ENCODE measurements at places on chromosomes 5 and 9. TPM values are rescaled to one million over a fixed set of nuclear protein-coding genes. Genes with fewer than 3 reads are reported as not detected.
A peak's percentile ranks its signal among the peaks of the same experiment; 100 is the strongest.

GFI1B gene
- not detected for total RNA-seq

- DNase-seq = peak; percentile 39
Observed at GRCh38 chr9:106862110-106862820, 701 bp upstream of the ZNF462 start.

VLDLR gene
- 10.8 TPM for total RNA-seq

NEUROG1 gene
- not detected for total RNA-seq

- DNase-seq = no peak
Observed at GRCh38 chr9:20242510-20243189, 379.6 kb downstream of the MLLT3 start.

- peak; percentile 95 for DNase-seq
Observed at GRCh38 chr5:34686762-34687268, 30.7 kb downstream of the RAI14 start.

SLC31A2 gene
- 8.7 TPM for total RNA-seq

GRCh38 chr9:99135456-99135855 is 30.5 kb downstream of the TGFBR1 start:
- no peak for DNase-seq

TLR4 gene
- 28.0 TPM for total RNA-seq

DNA sequence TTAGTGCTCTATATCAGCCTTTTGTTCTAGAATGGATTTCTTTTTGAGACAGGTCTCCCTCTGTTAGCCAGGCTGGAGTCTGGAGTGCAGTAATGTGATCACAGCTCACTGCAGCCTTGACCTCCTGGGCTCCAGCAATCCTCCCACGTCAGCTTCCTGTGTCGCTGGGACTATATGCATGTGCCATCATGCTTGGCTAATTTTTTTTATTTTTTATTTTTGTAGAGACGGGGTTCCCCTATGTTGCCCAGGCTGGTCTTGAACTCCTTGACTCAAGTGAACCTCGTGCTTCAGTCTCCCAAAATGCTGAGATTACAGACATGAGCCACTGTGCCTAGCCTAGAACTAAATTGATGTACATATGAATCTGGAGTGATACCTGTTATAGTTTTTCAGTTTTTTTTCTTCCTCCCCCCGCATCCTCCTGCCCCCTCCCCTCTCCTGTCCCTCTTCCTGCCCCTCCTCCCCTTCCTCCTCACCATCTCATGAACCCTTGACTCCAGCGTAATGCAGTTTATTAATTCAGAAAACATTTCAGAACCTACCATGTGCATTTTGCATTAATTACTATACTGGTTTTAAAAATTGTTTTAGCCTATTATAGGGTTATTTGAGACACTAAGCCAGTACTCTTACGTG is 37.4 kb upstream of the TNFAIP8 start:
- no peak for DNase-seq

DNA sequence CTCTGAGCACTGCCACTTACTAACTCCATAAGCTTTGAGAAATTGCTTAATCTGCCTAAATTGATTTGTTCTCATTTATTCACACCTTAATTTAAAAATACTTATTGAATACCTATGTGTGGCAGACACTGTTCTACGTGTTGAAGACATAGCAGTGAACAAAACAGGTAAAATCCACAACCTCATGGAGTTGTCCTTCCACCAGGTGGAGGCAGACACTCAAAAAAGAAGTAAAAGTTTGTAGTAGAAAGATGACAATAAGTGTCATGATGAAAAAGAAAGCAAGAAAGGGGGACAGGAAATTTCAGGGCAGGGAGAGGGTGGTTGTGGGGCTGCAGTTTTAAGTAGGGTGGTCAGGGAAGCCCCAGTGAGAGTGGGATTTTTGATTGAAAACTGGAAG is 94.9 kb downstream of the SREK1 start:
- DNase-seq = no peak

TICAM2 gene
- total RNA-seq = 14.0 TPM

DNA sequence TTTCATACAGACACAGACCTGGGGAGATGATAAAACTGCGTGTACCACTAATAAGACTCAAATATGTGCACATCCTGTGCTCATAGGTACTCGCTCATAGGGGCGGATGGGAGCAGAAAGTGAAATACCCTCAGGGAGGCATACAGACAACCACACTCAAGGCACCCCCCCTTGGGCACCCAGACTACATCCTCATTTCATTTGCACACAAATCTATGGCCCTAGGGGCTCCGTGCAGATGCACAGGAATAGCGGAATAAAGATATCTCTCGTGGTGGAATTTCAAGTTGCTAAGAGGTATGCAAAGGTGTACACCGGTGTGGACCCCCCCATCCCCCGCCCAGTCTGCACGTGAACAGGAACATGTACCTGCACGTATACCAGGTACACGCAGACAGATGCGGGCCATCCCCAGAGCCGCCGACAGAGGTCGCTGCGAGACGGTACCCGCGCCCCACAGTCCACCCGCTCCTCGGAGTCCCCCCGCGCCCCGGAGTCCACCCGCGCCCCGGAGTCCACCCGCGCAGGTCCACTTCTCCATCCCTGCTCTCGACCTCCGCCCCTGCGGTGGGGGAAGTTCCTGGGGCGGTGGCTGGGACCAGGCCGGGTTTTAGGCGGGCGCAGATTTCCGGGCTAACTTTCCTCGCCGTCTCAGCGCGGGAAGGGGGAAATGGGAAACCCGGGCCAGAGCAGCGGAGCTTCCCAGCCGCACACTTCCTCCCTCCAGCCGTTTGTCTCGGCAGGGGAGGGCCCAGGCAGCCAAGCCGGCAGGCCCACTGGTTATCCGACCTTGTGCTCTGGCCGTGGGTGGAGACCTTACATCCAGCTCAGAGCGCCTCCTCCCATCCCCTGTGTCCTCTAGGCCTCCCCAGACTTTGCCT is 1.0 kb upstream of the IL12B start:
- peak; percentile 57 for DNase-seq

- no peak for DNase-seq
Observed at GRCh38 chr9:113154471-113154870, 3.7 kb downstream of the SLC31A2 start.

DNA sequence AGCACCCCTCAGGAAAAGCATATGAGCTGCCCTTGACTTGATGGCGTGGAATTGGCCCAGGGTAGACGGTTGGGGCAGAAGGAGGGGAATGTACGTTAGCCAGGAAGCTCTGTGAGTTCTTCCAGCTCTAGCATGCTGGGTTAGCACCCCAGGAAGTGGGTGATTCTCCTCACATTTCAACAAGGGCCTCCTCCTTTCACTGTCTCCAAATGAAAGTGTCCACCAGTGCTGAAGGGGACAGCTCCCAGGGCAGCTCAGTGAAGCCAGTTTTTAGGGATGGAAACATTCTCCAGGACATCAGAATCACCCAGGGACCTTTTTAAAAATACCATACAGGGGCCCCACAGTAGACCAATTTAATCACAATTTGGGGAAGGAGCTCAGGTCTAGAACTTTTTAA is 17.2 kb upstream of the AFAP1L1 start:
- DNase-seq = no peak

- DNase-seq = no peak
Observed at GRCh38 chr5:8628521-8628920, 759.6 kb downstream of the MTRR start.

- DNase-seq = no peak
Observed at GRCh38 chr9:101032426-101032825, 3.9 kb downstream of the PLPPR1 start.

DNA sequence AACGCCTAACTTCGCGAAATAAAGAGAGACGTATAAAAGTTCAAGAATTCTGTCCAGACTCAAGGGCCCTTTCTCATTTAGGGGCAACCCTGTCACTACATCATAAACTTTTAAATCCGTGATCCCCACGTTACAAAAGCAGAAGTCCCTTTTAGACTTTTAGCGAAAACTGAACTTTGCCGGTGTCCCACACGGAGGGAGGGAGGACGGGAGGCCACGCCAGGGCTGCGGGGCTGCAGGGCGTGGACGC is 515 bp upstream of the F2R start:
- no peak for DNase-seq

DNA sequence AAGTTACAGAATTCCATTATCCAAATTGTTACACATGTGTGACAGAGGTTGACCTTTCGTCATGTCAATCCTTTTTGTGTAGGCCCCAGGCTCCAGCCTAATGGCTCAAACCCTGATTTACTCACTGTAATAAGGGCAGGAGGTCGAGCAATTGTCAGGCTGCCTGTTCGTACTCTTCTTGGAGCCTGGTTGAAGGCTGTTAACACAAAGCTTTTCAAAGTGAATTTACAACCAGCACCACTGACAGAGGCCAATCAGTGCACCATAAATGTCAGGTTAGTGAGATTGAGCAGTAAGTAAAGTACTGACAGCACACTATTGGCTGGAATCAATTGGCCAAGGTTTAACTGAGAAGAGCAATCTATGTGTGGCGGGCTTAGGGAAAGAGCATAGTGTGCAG is 16.8 kb downstream of the PRDM6 start:
- DNase-seq = no peak

ASPN gene
- total RNA-seq = 29.5 TPM

GRCh38 chr5:148884339-148885020 is 58.1 kb downstream of the ADRB2 start:
- no peak for DNase-seq

- no peak for DNase-seq
Observed at GRCh38 chr9:84937180-84937579, 267.7 kb downstream of the NTRK2 start.

DNA sequence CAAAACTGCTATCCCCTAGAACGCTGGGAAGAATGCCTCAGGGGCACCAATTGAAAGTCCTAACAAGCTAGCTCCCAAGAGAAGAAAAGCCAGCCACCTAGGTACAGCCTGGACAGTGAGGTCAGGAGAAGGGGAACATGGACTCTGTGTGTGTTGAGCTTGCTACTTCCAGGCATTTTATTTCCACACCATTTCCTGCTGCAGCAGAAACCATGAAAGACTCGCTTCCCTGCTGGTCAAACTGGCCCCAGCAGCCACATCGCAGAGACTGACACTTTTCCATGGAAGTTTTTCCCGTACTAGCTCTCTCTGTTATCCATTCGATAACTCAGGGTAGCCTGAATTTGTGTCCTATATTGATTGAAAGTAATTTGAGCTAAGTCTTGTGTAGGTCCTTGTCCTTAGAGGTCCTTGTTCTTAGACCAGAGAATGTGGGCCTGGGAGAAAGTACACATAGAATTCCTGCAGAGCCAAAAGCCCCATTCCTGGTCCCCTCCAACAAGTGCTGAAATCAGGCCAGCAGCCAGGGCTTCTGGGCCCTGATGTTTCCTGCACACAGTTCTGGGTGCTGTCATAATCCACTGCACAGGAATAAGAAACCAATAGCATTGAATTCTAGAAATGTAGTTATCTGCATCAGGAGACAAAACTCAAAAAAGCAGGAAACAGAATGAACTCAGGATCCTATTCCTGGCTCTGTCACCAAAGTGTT is 96.6 kb downstream of the BRINP1 start:
- no peak for DNase-seq

PAPPA gene
- 0.29 TPM for total RNA-seq

BRD9 gene
- total RNA-seq = 53.9 TPM

GRCh38 chr9:118269623-118270022 is 565.4 kb downstream of the TLR4 start:
- no peak for DNase-seq

MYMK gene
- not detected for total RNA-seq

DNA sequence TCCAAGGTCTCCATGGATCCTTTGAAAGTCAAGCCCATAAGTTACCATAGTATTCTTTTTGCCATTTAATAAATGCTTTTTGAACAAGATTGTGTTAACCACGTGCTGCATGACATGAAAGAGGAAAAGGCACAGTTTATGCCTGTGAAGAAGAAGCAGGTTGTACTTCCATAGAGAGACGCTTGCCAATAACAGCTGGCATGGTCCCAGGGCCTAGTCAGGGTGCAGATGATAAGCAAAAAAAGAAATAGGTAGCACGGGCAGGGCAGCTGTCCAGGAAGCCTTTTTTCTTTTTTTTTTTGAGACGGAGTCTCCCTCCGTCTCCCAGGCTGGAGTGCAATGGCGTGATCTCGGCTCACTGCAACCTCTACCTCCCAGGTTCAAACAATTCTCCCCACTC is 71.8 kb upstream of the CLINT1 start:
- DNase-seq = no peak

DNA sequence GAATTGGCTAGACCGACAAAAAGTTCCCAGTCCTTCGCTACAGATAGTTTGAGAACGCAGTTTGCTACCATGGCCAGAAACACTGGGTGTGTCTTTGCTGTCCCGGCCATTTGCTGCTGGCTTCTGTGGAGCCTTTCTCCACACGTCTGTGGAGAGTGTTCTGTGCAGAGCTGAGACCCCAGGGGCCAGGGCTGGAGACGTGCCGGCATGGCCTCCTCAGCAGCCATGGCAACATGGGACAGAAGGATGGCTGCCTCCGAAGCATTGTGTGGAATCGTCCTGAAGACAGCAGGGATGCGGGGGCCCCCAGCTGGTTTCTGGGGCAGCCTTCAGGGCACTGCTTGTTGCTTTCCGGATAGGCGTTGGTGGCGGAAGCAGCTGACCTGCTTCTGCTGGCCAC is 142.8 kb downstream of the GADD45G start:
- no peak for DNase-seq

SYNPO gene
- 3.6 TPM for total RNA-seq

- no peak for DNase-seq
Observed at GRCh38 chr5:53257806-53258373, 148.3 kb upstream of the MOCS2 start.

- DNase-seq = no peak
Observed at GRCh38 chr9:112033237-112034215, 136.9 kb downstream of the UGCG start.

NAA35 gene
- 11.5 TPM for total RNA-seq

- no peak for DNase-seq
Observed at GRCh38 chr5:114789773-114790402, 379.8 kb downstream of the TRIM36 start.

DNA sequence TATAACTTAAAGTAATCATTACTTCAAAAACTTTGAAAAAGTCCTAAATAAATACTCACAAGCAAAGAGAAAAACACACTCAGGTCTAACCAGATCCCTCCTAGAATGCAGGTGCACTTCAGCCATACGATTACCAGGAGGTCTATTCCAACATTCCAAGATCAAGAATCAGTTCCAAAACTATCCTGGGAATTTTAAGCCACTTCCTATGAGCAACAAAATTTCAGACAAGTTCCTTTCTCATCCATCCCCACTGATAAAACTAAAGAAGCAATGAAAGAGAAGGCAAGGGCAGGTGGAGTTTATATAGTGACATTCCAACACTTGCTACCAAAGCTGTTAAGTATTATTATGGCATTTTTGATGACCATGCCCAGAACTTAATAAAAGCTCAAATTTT is 29.6 kb downstream of the MLLT3 start:
- no peak for DNase-seq

ANXA6 gene
- total RNA-seq = 131 TPM

Data from uterus (tissue), 4 donors.